Anterior cingulate cortex (tissue), 58 donors: ENCODE measurements at places on chromosomes 1 and 21.

- no peak for DNase-seq
Observed at GRCh38 chr1:195960580-195960979, 647.7 kb downstream of the KCNT2 start.

GRCh38 chr1:168693197-168693871 lies 35.7 kb downstream of the DPT start:
- no peak for DNase-seq

GRCh38 chr21:25298512-25299491 lies 308.5 kb downstream of the MRPL39 start:
- DNase-seq: no peak

- DNase-seq: no peak
Observed at GRCh38 chr1:186849826-186850225, 21.1 kb downstream of the PLA2G4A start.

DNA sequence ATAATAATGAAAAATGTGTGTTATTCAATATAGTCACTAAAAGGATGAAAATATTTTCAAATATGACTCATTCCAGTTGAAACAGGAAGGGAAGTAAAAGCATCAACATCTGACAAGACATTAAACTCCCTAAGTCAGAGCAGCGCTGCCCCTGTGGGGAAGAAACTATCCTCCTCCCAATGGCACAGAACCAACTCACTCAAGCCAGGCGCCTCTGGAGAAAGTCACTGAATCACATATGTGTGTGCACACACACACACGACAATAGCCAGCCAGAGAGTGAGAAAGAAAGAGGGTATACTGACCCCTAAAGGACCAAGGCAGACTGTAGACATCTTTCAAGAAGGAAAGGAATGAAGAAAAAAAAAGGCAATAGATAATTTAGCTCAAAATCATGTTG lies 126.9 kb downstream of the SETD4 start:
- no peak for DNase-seq

DNA sequence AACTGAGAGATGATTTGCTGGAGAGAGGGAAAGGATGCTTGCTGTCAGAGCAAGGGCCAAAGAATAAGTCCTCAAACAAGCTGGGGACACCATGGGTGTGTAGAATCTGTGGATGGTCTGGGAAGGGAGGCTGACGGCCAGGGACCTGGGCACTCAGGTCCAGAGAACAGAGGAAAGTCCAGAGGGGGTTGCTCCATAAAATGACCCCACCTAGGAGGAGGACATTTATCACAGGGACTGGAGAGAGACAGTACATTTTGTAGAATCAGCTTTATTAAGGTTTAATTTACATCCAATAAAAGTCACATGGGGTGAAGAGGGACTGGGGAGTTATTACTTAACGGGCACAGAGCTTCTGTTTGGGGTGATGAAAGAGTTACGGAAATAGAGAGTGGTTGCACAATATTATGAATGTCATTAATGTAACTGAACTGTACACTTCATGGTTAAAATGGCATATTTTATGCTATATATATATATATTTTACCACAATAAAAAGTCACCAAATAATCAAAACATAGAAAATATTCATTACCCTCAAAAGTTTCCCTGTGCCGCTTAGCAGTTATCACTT lies 73.0 kb upstream of the ABCD3 start:
- no peak for DNase-seq

- no peak for DNase-seq
Observed at GRCh38 chr21:22650226-22650625, 1652.0 kb downstream of the NCAM2 start.

DNA sequence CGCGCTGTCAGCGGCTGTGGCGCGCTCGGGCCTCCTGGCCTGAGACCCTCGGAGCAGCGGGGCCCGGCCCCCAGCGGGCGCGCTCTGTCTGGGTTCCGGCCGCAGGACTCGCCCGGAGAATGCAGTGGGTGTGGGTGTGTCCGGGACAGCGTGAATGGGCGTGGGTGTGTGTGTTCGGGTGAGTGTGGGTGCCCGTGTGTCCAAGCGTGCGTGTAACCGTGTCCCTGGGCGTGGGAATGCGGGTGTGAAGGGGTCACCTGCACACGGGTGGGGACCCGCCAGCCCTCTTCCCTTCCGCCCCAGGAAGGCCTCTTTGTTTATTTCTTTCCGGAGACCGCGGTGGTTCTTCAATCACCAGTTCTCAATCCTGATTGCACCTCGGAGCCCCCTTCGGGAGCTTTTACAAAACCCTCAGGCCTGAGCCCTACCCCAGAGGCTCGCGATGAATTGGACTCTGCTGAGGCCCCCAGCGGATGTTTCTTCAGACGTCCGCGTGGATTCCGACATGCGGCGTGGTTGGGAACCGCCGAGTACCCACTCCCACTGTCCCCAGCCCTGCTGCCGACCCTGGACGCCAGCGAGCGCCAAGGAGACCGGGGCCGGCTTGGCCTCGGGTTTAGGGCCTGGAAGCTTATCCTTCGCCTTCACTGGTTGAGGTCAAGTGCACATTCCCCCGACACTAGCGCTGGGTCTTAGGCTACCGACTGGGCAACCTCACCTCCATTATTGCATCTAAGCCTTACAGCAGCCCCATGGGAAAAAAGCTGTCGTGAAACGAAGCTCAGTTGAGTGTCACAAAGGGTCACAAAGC lies 19.3 kb downstream of the SERTAD4 start:
- DNase-seq: no peak

GRCh38 chr1:177809819-177810218 lies 160.0 kb downstream of the SEC16B start:
- no peak for DNase-seq

GRCh38 chr21:29429218-29429617 lies 130.5 kb downstream of the BACH1 start:
- DNase-seq: no peak

GRCh38 chr1:183023601-183024316 lies 539 bp downstream of the LAMC1 start:
- DNase-seq: peak; percentile 66

DNA sequence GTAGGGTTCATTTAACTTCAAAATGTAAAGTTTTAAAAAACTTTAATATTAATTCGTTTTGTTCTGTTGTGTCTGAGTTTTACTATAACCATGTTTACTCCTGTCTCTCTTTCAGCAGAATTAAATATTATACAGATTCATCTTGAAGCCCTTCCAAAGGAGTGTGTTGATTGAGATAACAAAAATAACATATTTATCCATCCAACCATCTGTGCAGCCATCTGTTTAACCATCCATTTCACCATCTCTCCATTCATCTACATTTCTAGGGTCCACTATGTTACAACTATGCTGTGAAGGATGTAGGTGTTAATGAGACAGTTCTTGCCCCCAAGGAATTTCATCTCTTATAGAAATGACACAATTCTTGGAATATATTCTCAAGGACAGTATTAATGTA lies 36.0 kb upstream of the GNG12 start:
- no peak for DNase-seq

- DNase-seq: no peak
Observed at GRCh38 chr21:41975391-41976272, 21.8 kb upstream of the C2CD2 start.

- DNase-seq: no peak
Observed at GRCh38 chr1:84365225-84366221, 32.8 kb upstream of the DNASE2B start.

- DNase-seq: no peak
Observed at GRCh38 chr1:95127380-95127779, 10.2 kb downstream of the TLCD4 start.

- DNase-seq: no peak
Observed at GRCh38 chr1:189351960-189352359, 1125.7 kb downstream of the BRINP3 start.

- no peak for DNase-seq
Observed at GRCh38 chr1:194233069-194233468, 1046.7 kb upstream of the B3GALT2 start.

DNA sequence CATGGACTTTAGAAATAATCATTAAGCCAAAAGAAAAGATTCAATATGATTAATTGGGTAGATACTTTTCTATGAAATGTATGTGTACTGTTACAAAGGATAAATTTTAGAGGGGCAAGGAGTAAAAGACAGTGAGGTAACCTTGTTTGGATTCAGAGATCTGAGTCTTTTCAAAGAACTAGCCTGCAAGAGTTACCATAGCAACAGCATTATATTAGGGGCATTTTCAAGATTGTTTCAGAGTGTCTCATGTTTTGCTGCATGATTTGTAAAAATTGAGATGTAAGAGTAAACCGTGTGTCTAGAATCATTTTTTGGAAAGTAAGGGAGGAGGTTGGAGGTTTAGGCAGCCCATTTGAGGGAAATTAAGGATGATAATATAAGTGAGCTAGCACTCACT lies 70.6 kb upstream of the KIAA1614 start:
- no peak for DNase-seq

- DNase-seq: no peak
Observed at GRCh38 chr1:19949016-19949415, 25.6 kb upstream of the PLA2G2E start.

DNA sequence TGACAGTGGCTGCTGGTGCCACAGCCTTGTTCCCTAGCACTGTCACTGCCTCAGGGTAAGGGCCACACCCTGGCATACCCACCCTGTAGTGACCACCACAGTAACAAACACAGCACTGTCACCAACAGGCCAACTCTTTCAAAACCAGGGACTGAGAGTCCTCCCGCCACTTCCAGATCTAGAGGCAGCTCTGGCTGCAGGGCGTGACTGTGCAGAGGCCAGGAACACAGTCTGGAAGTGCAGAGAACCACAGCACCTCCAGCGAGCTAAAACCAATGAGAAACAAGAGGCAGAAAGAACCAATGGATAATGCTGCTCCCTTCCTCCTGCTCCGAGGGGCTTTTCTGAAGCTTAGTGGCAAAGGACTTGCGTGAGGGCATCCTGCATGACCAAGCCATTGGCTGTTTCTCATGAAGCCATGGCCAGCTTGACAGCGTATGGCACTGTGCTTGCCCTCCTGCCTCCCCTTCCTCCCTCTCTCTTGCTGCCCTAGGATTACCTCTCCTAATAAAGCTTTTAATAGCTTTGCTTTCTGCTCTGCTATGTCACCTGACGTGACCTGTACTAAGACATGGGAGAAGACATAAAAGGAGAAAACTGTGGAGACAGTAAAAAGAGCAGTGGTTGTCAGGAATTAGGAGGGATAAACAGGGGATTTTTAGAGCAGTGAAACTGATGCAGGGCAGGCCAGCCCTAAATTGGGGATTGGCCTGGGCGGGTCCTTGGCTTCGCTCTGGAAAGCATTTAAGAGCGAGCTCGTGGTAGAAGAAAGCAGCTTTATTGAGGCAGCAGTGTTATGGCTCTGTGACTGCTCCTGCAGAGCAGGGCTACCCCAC lies 7.2 kb downstream of the PARP1 start:
- no peak for DNase-seq

- no peak for DNase-seq
Observed at GRCh38 chr1:85321237-85321964, 45.0 kb upstream of the BCL10 start.

DNA sequence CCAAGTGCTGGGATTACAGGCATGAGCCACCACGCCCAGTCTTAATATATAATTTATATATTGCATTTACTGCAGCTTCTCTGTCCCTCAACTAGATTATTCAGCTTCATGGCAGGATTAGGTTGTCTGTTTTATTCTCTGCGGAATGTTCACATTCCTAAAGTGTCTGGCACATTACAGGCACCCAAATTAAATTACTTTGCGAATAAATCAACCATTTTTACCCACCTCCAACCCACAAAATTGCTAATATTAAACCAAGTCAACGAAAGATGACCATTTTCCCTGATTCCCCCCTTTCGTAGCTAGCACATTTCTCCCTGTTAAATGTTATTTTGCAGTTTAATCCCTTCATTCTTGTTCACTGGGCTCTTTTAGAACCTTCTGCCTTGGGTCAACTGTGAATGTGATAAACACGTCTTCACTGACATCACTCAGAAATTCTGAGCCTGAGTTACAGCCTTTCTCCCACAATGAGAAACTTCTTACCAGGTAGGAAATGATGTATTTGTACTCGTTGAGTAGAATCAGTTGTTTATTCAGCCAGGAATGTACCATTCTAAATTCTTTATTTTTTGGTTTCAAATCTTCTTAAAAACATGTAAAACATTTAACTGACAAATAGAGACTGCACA lies 35.9 kb downstream of the THAP3 start:
- DNase-seq: no peak

- DNase-seq: no peak
Observed at GRCh38 chr1:229848752-229849677, 218.0 kb upstream of the GALNT2 start.

GRCh38 chr1:218371927-218372672 lies 27.0 kb downstream of the TGFB2 start:
- DNase-seq: peak; percentile 15

DNA sequence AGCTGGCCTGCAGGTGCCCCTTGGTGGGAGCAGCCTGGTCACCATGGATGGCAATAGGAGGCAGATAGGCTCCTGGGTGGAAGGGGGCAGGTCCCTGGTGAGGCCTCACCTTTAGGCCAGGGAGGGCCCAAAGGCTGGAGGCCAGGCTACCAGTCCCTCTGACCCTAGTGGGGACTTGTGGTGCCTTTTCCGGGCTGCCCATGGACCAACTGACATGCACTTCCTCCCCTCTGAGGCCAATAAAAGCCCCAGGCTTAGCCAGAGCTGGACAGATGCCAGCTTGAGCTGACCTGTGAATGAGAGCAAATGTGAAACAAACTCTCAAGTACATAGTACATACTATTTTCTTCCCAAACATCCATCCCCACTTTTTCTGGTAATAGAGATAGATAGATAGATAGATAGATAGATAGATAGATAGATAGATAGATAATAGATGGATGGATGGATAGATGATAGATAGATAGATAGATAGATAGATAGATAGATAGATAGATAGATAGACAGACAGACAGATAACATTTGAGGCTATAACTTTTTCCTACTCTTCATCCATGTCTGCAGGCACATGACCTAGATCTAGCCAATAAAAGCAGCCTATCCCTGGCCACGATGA lies 9.2 kb upstream of the CTTNBP2NL start:
- no peak for DNase-seq

GRCh38 chr1:118154220-118154619 lies 30.8 kb downstream of the SPAG17 start:
- no peak for DNase-seq

DNA sequence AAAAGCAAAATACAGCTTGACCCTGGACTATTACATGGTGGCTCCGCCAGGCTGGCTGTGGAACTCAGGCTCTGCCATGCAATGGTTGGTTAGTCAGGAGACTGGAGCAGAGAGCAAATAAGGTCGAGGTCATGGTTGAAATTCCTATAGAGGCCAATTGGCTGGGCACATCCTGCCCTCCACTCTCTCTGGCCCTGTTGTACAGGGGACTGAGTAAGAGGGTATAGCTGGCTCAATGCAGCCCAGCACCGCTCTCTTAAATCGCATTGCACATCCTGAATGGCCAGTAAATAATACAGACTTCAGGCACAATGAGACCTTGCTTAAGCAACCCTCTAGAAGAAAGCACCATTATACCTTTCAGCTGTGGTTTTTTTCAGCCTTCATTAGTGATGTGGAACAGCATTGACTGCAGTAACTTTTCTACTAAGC lies 59.3 kb upstream of the PPP2R5A start:
- DNase-seq: no peak

GRCh38 chr1:248372394-248372793 lies 3.2 kb upstream of the OR2T6 start:
- no peak for DNase-seq

GRCh38 chr1:5915587-5916571 lies 76.3 kb downstream of the NPHP4 start:
- DNase-seq: no peak
